ENCODE measurements at places on chromosomes 2 and 18.

GRCh38 chr2:27708666-27709065 lies 45.0 kb downstream of the SLC4A1AP start:
- no peak for DNase-seq

DNA sequence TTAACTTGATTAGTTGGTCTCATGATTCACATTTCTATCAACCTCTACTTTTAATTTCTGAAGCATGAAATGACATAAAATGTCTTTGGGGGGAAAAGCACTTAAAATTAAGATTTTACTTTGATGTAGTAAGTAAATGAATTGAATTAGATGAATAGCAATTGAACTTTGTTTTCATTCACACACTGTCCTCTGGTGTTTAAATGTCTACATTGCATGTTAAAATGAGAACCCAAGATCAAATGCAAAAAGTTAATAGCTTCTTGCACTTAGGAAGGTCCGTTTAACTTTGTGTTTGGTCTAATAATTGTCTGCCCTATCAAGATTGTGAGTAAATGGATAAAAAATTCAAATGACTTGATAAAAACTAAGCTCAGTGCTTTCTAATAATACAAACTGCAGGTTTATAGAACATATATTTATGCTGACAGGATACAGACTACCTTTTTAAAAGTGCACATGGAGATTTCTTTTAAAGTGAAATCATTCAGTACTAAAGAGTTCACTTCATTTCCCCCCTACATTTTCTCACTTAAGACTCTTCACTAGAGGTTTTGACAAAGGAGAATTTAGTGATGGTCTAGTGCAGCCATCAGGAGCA lies 156.2 kb upstream of the NABP1 start:
- no peak for DNase-seq

DNA sequence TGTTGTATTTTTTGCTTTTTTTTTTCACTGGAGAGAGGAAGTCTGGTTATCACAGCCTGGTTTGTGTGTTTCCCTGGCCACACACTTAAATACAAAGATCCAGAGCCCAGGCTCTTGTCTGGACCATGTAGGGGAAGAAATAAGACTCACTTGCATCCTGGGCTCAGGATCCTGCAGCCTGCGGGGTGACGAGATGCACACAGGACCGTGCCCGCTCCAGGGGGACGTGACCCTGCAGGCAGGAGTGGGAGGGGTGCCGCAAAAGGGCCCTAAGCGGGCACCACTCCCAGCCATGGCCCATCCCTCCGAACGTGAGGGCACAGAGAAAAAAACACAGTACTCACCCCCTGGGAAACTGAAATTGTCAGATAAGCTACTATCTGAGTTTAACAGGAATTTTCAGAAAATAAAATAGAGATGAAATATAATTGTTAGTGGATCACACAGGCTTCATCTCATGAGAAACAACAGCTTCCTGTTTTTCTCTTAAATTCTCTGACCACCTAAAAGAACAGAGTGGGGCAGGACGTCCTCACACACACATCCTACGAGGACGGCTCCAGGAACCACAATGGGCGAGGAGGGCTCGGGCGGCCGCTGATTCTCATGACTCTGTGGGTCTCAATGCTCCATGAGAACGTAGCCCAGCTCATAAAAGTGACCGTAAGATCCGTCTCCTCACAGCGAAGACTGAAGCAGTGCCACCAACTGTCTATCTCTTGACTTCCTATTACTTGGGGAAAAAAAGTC lies 142.6 kb upstream of the ALKAL2 start:
- no peak for DNase-seq

DNA sequence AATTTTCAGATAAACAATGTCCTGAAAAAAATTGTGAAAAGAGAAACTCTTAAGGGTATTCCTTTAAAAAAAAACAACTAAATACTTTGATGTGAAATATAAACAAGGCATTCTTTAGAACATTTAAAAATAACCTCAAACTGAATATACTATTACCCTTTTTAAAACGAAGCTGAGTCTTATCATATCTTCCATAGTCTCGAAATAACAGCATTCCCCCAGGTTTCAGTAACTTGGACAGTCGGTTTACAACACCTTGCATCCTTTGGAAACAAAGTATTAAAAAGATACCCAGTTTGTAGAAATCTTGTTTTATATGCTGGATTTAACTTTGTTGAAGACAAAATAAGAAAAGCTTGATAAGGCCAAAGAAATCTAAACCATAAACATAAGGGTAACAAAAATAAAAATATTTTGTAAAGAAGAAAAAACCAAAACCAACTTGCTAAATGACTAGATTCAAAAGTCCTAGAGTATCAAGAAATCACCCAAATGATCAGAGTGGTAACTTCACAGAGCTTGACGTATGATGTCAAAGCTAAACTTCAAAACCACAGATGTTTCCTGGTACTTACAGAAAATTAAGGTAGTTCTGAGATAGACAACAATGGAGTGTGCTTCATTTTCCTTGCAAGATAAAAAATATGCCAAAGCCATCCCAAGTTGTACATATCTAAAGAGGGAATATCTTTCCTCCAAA lies 107.8 kb downstream of the METTL8 start:
- DNase-seq: no peak

GRCh38 chr18:39724652-39725051 lies 2159.1 kb upstream of the CELF4 start:
- DNase-seq: no peak

DNA sequence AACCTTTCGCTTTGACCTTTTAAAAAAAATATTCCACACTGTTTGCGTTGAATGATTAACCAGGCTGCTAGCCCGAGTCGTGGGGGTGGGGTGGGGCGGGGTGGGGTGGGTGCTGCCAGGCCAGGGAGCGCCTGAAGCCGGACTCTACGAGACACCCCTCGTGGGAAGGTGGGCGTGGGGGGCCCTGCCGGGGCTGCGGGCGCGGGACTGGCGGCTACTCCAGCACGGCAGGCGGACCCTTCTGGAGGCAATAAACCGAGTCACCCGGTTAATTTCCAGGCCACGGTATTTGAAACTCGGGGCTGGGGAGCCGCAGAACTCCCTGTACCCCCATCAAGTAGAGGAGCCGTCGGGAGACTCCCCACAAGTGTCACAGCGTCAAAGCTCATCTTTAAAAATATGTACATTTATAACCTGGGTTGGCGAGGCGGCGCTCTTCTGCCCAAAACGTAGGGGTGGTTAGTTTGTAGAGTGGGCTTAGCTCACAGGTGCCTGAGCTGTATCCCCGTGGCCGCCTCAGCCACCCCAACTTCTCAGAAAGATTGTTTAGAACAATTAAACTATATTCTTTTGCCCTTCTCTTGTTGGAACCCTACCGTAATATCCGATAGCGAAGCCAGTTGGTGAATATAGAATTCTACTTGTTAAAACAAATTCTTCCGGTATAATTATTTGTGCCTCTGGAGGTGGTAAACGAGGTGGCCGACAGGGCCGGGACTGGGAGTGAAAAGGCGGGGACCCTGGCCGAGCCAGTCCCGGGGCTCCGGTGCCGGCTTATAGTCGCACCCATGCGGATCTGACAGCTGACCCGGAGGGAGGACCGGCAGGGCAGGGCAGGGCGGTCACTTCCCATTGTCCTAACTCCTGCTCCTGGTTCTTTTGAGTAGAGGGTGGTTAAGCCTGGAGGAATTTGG lies 1.4 kb downstream of the B3GNT2 start:
- no peak for DNase-seq

- no peak for DNase-seq
Observed at GRCh38 chr2:109467701-109468100, 146.1 kb downstream of the SEPTIN10 start.

DNA sequence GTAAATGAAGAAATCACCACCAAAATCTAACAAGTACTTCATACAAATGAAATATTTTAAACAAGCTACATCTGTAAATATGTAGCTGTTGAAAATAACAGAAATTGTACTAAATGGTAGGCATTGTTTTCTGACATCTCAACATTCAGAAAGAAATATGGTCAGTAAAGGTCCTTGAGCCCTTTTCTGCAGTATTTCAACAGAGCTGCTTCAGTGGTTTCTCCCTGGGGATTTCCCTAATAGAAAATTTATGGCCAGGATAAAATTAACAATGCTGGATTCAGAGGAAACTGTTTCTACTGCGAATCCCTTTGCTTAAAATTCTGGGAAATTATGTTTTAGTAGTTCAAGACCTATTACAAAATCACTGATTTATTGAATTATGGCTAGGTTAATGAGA lies 256.6 kb downstream of the PIEZO2 start:
- no peak for DNase-seq

GRCh38 chr2:154941379-154941778 lies 242.9 kb downstream of the KCNJ3 start:
- no peak for DNase-seq

DNA sequence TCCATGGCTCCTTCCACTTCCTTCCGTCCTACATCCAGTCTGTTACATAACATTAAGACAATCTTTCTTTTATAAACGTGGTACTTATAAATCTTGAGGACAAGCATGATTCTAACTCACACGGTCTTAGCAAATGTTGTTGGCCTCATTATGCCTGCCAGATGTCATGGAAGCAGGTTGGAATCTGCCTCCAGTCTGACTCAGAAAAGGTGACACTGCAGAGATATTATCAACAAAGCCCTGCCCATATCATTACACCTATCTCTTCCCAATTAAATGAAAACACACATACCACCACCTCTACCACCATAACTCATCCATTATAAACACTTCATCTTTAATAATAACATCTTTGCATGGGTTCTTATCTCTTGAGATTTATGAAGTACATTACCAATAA lies 334.7 kb upstream of the CHAC2 start:
- DNase-seq: no peak

- no peak for DNase-seq
Observed at GRCh38 chr2:73972846-73973245, 11.9 kb upstream of the TET3 start.

DNA sequence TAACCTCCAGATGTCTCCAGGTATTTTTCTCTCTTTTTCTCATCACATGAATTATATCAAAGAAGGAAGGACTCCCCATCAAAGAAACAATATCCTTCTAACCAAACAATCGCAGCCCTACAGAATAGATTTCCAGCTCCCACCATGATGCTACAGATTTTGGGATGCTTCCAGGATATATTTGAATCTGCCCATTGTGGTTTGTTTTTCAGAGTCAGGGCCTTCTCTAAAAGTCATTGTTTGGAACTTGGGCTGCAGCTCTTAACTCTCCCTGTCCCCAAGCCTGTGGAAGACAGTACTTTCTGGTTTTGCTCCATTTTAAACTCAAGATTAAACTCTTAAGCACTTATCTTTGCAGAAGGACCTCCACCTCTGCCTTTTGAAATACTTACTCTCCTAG lies 223.2 kb downstream of the PMAIP1 start:
- no peak for DNase-seq

- no peak for DNase-seq
Observed at GRCh38 chr18:24949908-24950307, 402.1 kb downstream of the ZNF521 start.

GRCh38 chr2:56263876-56264275 lies 80.1 kb downstream of the CCDC85A start:
- DNase-seq: no peak

- no peak for DNase-seq
Observed at GRCh38 chr18:12679183-12679786, 21.4 kb upstream of the SPIRE1 start.

DNA sequence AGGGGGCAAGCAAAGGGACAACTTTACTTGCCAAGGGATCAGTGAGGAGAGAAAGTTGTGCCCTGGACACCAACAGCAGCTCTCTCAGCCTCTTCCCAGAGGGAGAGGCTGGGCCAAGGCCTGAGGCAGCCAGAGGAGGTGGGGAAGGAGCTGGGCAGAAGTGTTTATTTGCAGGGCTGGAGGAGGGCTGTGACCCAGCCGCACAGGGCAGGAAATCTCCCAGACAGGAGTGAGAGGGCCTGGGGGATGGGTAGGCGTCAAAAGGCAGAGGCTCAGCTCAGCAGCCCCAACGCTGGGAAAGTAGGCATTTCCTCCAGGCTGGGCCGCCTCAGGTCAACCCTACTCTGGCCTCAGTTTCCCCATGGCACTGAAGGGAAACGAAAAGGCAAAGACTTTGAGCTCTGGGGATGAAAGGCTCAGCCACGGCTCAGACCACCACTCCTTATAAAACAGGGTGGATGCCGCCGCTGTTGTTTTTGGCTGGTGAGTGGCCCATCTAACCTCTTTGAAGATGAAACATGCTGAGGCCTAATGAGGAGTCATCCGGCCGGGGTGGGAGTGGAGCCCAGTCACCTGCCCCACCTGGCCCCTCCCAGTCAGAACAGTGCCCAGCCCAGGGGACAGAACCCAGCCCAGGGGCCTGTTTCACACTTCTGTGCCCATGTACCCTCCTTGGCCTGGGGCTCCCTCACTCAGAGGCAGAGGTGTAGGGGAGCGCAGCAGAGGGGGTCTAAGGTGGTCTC lies 21.9 kb upstream of the SEMA4C start:
- no peak for DNase-seq

DNA sequence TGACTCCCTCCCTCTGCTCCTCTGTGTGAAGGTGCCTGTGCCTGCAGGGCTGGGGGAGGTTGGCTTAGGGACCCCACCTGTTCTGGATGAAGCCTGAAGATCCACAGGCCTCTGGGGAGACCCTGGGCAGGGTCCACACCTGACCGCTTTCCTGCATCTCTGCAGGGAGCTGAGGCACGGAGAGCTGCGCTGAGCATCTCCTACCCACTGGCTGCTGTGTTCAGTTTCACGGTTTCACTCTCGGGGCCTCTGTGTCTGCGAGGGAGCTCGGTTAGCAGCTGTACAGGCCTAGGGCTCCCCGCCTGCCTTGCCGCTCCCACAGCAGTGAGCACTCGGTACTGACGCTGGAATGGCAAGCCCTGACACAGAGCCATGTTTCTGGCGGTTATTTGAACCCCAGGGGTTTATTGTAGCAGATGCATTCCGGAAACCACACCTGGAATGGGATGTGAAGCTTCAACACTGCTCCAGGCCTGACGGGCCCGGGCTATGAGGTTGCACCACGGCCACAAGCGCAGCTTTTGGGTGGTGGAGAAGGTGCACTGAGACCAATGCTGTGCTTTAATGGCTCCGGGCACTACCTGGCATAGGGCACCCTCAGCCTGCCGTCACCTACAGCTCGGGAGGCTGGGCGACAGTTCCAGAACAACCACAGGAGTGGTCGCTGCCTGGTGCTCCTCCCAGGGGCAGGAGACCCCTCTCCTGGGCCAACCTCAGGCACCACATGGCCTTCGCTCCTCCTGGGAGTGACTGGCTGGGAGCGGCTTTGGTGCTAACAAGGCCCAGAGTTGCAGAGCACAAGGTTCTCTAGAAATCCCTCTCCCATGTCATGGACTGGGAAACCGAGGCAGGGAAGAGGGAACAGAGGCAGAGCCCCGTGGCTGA lies 257.9 kb downstream of the NDUFA10 start:
- DNase-seq: no peak

GRCh38 chr2:641872-642815 lies 35.1 kb downstream of the TMEM18 start:
- DNase-seq: no peak

DNA sequence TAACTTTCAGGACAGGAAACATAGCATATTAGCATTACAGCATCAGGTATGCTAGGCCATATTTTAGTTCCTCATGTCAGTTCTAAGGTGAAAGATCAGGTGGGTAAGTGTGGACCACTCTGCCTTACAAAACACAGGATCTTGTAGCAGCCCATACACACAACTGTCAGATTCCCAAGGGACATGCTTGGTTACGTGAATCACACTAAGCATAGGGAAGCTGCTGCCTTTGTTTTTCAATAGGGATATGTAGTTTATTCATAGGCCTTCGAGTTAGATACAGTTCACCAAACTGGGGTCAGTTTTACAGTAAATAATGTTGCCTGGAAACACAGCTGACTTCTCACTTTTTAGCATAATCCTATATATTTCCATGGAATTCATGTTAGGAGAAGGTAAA lies 116.1 kb upstream of the OTX1 start:
- DNase-seq: no peak

GRCh38 chr18:50199921-50200320 lies 5.0 kb upstream of the MYO5B start:
- no peak for DNase-seq

Data from T1000 (cell line).